B cell (primary cell): ENCODE measurements at places on chromosomes 6 and 20. TPM values are rescaled to one million over a fixed set of nuclear protein-coding genes. Genes with fewer than 3 reads are reported as not detected.

- H3K4me3 ChIP-seq: no peak overlapping the region
- H3K36me3 ChIP-seq: no peaks in the 10 kb centered on the region
- H3K4me1 ChIP-seq: no peaks in the 10 kb centered on the region
- no peaks in the 10 kb centered on the region for H3K27me3 ChIP-seq
These were observed 264.6 kb downstream of the FRK start for GRCh38 chr6:115796061-115796460.

GRCh38 chr20:2086980-2087377 lies 14.6 kb upstream of the STK35 start:
- H3K27ac ChIP-seq: no peak overlapping the region
- no peaks in the 10 kb centered on the region for H3K27me3 ChIP-seq
- no peak for DNase-seq
- no peaks in the 10 kb centered on the region for H3K4me1 ChIP-seq

DNA sequence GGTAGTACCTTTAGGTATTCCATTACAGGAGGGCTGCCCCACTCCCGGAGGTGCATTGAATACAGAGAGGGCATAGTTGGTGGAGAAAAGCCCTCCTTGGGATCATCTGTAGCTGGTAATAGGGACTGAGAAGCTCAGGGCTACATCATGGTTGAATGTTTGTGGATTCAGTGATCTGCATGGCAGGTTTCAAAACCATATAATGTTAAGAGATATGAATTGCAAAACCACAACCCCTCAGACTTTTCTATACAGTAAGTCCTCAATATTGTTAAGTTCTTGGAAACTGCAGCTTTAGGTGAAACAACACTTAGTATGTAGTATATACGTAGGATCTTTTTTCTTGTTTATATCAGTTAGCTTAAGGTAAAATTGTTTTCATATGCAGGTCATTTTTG lies 11.3 kb downstream of the TULP4 start:
- DNase-seq: no peak
- no peak overlapping the region for H3K27ac ChIP-seq
- peaks cover 59% of the 10 kb centered on the region for H3K4me1 ChIP-seq
- no peaks in the 10 kb centered on the region for H3K36me3 ChIP-seq

- no peak overlapping the region for H3K27ac ChIP-seq
- no peaks in the 10 kb centered on the region for H3K27me3 ChIP-seq
- peaks cover 3% of the 10 kb centered on the region for H3K36me3 ChIP-seq
- peaks cover 64% of the 10 kb centered on the region for H3K4me1 ChIP-seq
- no peak overlapping the region for H3K4me3 ChIP-seq
- DNase-seq: no peak
These were observed 2.4 kb upstream of the ZBTB22 start for GRCh38 chr6:33319939-33320314.

Gene OR2H1
- not detected in 2 replicates for total RNA-seq

Gene PTCRA
- total RNA-seq: not detected in 2 replicates

Gene PREP
- total RNA-seq: 25.8 and 27.0 TPM in 2 replicates
